HCT116 (cell line): ENCODE measurements at places on chromosomes 11 and 22.
A peak's percentile ranks its signal among the peaks of the same experiment; 100 is the strongest.

- peaks cover 20% of the 10 kb centered on the region for H3K36me3 ChIP-seq
- no peaks in the 10 kb centered on the region for H3K27me3 ChIP-seq
- DNase-seq, result no peak
- peaks cover 35% of the 10 kb centered on the region for H3K4me1 ChIP-seq
- no peak overlapping the region; the same call in 1 of the 2 replicates for H3K4me3 ChIP-seq
Measured at GRCh38 chr11:102226702-102227490, 90.4 kb upstream of the BIRC3 start.

DNA sequence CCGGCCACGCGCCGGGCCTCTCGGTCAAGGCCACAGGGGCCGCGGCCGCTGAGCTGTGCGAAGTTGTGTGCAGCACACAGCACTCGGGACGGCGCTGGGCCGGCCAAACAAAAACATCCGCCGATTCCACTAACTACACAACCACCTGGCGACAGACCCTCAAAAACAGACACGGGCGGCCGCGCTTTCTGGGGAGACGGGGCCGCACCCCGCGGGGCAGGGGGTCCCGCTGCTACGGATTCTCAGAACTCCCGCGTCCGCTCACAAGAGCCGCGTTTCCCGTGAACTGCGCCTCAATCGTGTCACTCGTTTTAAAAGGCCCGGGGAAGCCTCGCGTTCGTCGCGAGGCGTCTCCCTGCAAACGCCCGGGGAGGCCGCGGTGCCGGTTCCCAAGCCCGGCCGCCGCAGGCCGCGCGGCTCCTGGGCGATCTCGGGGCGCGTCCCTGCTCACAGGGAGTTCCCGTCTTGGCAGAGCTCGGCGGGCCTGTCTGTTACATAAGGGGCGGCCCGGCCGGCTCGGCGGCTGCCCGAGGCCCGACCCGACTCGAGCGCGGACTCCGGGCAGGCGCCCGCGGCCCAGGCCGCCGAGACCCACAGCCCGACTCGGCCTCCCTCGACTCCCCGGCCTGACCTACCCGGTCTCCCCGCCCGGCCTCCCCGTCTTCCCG lies 936 bp downstream of the BRD1 start:
- H3K36me3 ChIP-seq, result peaks cover 12% of the 10 kb centered on the region; the same call in 1 of the 2 replicates
- H3K4me1 ChIP-seq, result peaks cover 8% of the 10 kb centered on the region
- DNase-seq, result no peak
- H3K4me3 ChIP-seq, result peak overlapping the region; percentile 88
- H3K27ac ChIP-seq, result peak overlapping the region; percentile 72

GRCh38 chr11:69966910-69967483 lies 111.1 kb upstream of the ANO1 start:
- H3K36me3 ChIP-seq, result no peaks in the 10 kb centered on the region
- no peak for DNase-seq
- no peak overlapping the region for H3K27ac ChIP-seq
- H3K4me1 ChIP-seq, result peaks cover 38% of the 10 kb centered on the region

GRCh38 chr11:128271401-128271800 lies 316.0 kb downstream of the ETS1 start:
- H3K27ac ChIP-seq, result no peak overlapping the region
- H3K4me1 ChIP-seq, result no peaks in the 10 kb centered on the region
- H3K36me3 ChIP-seq, result no peaks in the 10 kb centered on the region
- peaks cover 16% of the 10 kb centered on the region; the same call in 1 of the 2 replicates for H3K27me3 ChIP-seq
